ENCODE measurements at places on chromosomes 5 and 9. TPM values are rescaled to one million over a fixed set of nuclear protein-coding genes. Genes with fewer than 3 reads are reported as not detected.

Gene PCDHGA5
- total RNA-seq = 0.50 TPM

Gene HTR1A
- not detected for total RNA-seq

Gene ARHGAP26
- 4.4 TPM for total RNA-seq

Gene PITX1
- not detected for total RNA-seq

Gene MELK
- total RNA-seq = 0.08 TPM

Gene IARS1
- 81.7 TPM for total RNA-seq

Gene UGT3A2
- total RNA-seq = 0.17 TPM

Gene CDH12
- total RNA-seq = 0.33 TPM

Gene NPM1
- 186 TPM for total RNA-seq

Gene EPB41L4B
- total RNA-seq = 42.6 TPM

Gene LCN15
- not detected for total RNA-seq

Gene IL4
- not detected for total RNA-seq

Gene KLHL3
- 5.0 TPM for total RNA-seq

Gene BARX1
- not detected for total RNA-seq

Gene WNT8A
- not detected for total RNA-seq

Gene SURF1
- 20.7 TPM for total RNA-seq

Gene ZNF169
- 1.9 TPM for total RNA-seq

Gene EXOC3
- total RNA-seq = 19.9 TPM

Gene FEM1C
- total RNA-seq = 14.3 TPM

Gene LIFR
- 34.6 TPM for total RNA-seq

Gene HSPB3
- not detected for total RNA-seq

Gene SH3PXD2B
- 1.4 TPM for total RNA-seq

Gene MEIKIN
- total RNA-seq = 0.42 TPM

Gene LCN2
- total RNA-seq = 7.0 TPM

Gene HMCN2
- total RNA-seq = 1.8 TPM

Gene MEF2C
- 15.9 TPM for total RNA-seq

Gene PIP5K1B
- 30.9 TPM for total RNA-seq

Gene GABBR2
- total RNA-seq = 0.23 TPM

Gene ALDOB
- total RNA-seq = 1,744 TPM

Gene TBC1D2
- 2.8 TPM for total RNA-seq

Gene PCAT7
- 0.67 TPM for total RNA-seq

Gene NDUFS4
- 62.2 TPM for total RNA-seq

Gene SLC36A1
- 3.9 TPM for total RNA-seq

Gene CBY3
- total RNA-seq = not detected

Gene MAML1
- 7.6 TPM for total RNA-seq

Gene PCDHGA4
- 0.92 TPM for total RNA-seq

Gene SH2D3C
- total RNA-seq = 5.1 TPM

Gene CDKN2B-AS1
- 0.42 TPM for total RNA-seq

Gene INSYN2B
- 0.08 TPM for total RNA-seq

Gene PTBP3
- 34.1 TPM for total RNA-seq

Gene DRD1
- total RNA-seq = not detected
